ENCODE measurements at places on chromosomes 3 and 15. TPM values are rescaled to one million over a fixed set of nuclear protein-coding genes. Genes with fewer than 3 reads are reported as not detected.

The MNS1 gene
- 2.1 TPM for total RNA-seq

The GRIP2 gene
- under 0.01 TPM for total RNA-seq

The NANOGP8 gene
- total RNA-seq: not detected

GRCh38 chr3:45095916-45096526 is 50.2 kb downstream of the CDCP1 start:
- no peak overlapping the region for H3K4me3 ChIP-seq
- peak; percentile 31 for DNase-seq
- no peak overlapping the region for H3K27ac ChIP-seq
- peaks cover 3% of the 10 kb centered on the region for H3K4me1 ChIP-seq

The SI gene
- total RNA-seq: not detected

The POLR2M gene
- total RNA-seq: 595 TPM

The GMNC gene
- under 0.01 TPM for total RNA-seq

The PIGZ gene
- total RNA-seq: 0.51 TPM

GRCh38 chr15:74312445-74313007 is 54.9 kb downstream of the CYP11A1 start:
- H3K27ac ChIP-seq: no peak overlapping the region
- no peaks in the 10 kb centered on the region for H3K27me3 ChIP-seq
- no peak overlapping the region for H3K4me3 ChIP-seq
- no peaks in the 10 kb centered on the region for H3K36me3 ChIP-seq

- H3K27ac ChIP-seq: peak overlapping the region; percentile 57
- H3K36me3 ChIP-seq: peaks cover 5% of the 10 kb centered on the region
- DNase-seq: peak; percentile 49
Observed at GRCh38 chr3:11367143-11367693, 95.0 kb downstream of the ATG7 start.

The NR1I2 gene
- total RNA-seq: under 0.01 TPM

- DNase-seq: peak; percentile 68
- H3K27ac ChIP-seq: no peak overlapping the region
- no peaks in the 10 kb centered on the region for H3K4me1 ChIP-seq
- H3K4me3 ChIP-seq: no peak overlapping the region
- H3K27me3 ChIP-seq: peaks cover 5% of the 10 kb centered on the region
Observed at GRCh38 chr3:172836390-172836997, 86.0 kb downstream of the ECT2 start.

The EPHA3 gene
- total RNA-seq: 0.99 TPM

DNA sequence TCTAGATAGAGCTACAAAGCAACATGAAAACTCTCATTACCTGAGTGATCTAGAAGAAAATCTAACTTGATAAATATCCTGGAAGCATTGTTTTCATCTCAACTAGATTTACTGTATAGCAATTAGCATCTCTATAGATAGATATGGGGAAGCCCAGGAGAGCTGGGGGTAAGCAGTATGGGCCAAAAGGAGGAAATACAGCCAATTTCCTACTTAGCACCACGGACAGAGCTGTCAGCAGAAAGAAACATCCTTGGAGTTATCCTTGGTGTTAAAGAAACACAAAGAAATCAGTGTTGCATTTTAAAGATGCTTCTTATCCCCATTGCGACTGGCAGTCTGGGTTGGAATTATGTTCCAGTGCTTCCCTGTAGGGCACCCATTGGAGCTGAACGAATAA is 126.2 kb downstream of the TIGIT start:
- no peak overlapping the region for H3K27ac ChIP-seq
- H3K27me3 ChIP-seq: no peaks in the 10 kb centered on the region
- H3K4me1 ChIP-seq: peaks cover 7% of the 10 kb centered on the region

The OIP5 gene
- 2.0 TPM for total RNA-seq

The CIDEC gene
- not detected for total RNA-seq

The PRR20G gene
- total RNA-seq: not detected

The CP gene
- total RNA-seq: not detected

The SMC4 gene
- 38.0 TPM for total RNA-seq

- DNase-seq: no peak
- H3K36me3 ChIP-seq: no peaks in the 10 kb centered on the region
- no peaks in the 10 kb centered on the region for H3K4me1 ChIP-seq
- no peaks in the 10 kb centered on the region for H3K27me3 ChIP-seq
- H3K4me3 ChIP-seq: no peak overlapping the region
Observed at GRCh38 chr3:176587089-176587488, 610.2 kb downstream of the TBL1XR1 start.

GRCh38 chr15:44598892-44599291 is 61.9 kb downstream of the EIF3J start:
- no peak overlapping the region for H3K27ac ChIP-seq
- no peaks in the 10 kb centered on the region for H3K27me3 ChIP-seq
- peaks cover 4% of the 10 kb centered on the region for H3K36me3 ChIP-seq
- no peak overlapping the region for H3K4me3 ChIP-seq
- peak; percentile 90 for DNase-seq
- no peaks in the 10 kb centered on the region for H3K4me1 ChIP-seq

GRCh38 chr15:23857028-23857641 is 170.0 kb upstream of the NDN start:
- peak; percentile 7 for DNase-seq
- no peak overlapping the region for H3K4me3 ChIP-seq
- H3K4me1 ChIP-seq: no peaks in the 10 kb centered on the region
- no peaks in the 10 kb centered on the region for H3K36me3 ChIP-seq
- no peak overlapping the region for H3K27ac ChIP-seq

DNA sequence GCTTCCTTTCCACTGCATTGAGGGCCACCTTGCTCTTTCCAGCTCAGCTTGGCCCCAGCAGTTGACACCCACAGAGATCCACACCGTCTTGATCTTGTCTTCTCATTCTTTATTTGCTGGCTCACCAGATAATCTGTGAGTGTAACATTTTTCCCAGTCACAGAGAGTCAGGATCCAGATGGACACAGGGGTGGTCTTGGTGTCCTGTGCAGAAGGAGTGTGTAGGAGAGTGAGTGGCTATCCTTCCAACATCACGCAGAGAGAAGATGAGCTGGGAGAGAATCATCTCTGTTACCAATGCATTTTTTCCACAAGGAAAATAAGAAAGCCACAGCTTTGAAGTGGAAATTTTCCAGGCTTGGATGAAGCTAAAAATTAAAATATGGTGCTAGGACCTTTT is 100.1 kb downstream of the EPHB1 start:
- no peaks in the 10 kb centered on the region for H3K4me1 ChIP-seq
- DNase-seq: no peak
- H3K27me3 ChIP-seq: no peaks in the 10 kb centered on the region
- H3K4me3 ChIP-seq: no peak overlapping the region

DNA sequence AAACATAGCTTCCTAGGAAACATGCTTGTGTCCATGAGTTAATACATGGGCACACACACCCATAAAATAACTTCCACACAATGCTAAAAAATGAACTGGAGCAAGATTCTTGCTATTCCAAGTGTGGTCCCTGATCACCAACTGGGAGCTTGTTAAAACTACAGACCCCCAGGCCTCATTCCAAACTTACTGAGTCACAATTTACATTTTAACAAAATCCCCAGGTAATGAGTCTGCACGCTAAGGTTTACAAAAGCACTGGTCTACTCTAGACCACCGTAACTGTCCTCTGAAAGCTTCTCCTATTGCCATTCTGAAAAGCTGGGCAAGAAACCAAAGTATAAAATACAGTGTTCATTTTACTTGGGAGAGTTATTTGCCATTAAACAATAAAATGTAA is 45.4 kb downstream of the IGF2BP2 start:
- H3K36me3 ChIP-seq: peaks cover 1% of the 10 kb centered on the region
- H3K4me1 ChIP-seq: peaks cover 9% of the 10 kb centered on the region
- no peaks in the 10 kb centered on the region for H3K27me3 ChIP-seq
- H3K27ac ChIP-seq: no peak overlapping the region
- no peak for DNase-seq

DNA sequence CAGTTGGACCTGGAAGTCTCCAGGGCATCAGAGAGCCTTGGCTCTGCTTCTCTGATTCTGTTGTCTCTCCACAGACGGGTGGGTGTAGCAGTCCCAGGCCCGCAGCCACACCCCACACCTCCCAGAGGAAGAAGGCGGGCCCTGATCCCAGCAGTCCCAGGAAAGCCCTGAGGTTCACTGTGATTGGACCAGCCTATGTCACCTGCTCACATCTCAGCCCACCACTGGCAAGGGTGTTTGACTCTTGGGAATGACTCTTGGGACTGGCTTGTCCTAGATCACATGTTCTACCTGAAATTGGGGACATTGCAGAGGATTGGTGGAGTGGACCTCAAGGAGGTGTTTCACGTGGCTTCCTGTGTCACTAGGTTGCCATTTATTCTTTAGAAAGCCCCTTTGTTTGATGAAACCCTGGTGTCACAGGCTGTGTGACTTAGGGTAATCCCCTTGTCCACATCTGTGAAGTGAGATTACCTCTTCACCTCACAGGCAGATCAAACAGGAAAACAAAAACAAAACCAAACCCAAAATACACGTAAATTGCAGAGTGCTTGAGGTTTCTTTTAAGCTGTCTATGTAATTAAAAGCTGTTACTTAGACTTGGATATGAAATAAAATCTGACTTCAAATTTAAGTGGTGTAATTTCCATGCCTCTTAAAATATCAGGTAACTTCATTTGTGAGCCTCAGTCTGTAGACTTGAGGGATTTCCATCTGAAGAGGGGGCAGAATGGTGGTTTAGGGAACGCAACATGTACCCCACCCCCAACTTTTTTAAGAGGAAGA is 26.7 kb downstream of the FLNB start:
- H3K27ac ChIP-seq: no peak overlapping the region
- no peak overlapping the region for H3K4me3 ChIP-seq
- H3K4me1 ChIP-seq: no peaks in the 10 kb centered on the region

DNA sequence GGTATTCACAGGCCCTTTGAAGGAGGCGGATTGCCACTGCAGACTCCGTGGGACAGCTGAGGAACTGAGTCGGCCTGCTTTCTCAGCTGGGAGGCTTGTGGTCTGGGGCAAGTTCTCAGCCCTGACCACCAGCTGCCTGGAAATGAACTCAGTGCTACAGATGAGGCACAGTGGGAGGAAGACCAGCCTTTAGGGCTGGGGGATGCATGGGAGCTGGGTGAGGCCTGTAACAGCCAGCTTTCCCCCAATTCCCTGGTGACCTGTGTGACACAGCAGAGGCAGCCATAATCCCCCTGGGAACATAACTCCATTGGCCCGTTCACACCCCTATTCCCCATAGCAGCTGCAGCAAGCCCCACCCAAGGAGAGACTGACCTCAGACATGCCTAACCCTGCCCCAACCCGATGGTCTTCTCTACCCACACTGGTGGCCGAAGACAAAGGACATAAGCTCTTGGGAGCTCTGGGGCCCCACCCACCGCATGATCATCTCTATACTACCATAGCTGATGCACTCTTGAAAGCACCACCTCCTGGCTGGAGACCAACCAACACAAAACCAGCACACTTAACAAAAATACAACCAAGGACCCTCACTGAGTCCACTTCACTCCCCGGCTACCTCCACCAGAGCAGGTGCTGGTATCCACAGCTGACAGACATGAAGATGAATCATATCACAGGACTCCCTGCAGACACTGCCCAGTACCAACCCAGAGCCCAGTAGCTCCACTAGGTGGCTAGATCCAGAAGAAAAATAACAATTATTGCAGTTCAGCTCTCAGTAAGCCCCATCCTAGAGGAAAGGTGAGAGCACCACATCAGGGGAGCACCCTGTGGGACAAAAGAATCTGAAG is 24.9 kb downstream of the ZMAT3 start:
- no peaks in the 10 kb centered on the region for H3K4me1 ChIP-seq
- H3K36me3 ChIP-seq: no peaks in the 10 kb centered on the region
- H3K4me3 ChIP-seq: no peak overlapping the region
- H3K27ac ChIP-seq: no peak overlapping the region
- H3K27me3 ChIP-seq: no peaks in the 10 kb centered on the region

DNA sequence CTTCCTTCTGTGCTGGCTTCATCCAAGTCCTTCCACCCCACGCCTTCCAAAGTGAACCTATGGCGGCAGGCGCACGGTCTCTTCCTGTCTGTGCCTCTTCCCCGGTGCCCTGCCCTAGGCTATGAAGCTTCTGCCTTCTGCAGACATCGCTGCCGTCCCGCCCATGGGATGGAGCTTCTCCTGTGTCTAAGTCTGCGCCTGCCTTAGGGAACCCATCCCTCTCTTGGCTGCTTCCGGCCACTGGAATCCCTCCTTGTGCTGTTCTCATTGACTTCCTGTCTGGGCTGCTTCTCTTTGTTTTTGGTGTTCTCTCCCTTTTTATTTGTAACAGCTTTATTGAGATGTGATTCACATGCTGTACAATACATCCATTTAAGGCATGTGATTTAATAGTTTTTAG is 17.2 kb downstream of the CHCHD6 start:
- H3K4me1 ChIP-seq: no peaks in the 10 kb centered on the region
- DNase-seq: no peak
- H3K27ac ChIP-seq: no peak overlapping the region
- no peaks in the 10 kb centered on the region for H3K27me3 ChIP-seq
- no peak overlapping the region for H3K4me3 ChIP-seq

DNA sequence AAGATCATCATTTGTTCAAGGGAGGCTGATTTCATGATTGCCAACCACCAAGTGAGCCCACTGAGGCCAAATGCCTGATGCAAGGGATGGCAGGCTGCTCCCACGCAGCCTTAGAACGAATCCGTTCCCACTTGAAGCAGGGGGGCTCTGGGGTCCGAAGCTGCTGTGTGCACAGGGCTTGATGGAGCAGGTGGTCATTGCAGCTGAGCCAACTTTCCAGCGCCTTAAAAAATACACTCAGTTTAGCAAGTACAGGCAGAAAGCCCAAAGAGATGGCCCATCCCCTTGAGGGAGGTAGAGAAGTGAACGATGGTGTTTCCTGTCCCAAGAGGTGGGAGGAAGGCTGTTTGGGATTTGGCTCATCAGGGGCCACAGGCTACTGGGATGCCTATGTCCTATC is 16.7 kb downstream of the LIMD1 start:
- H3K36me3 ChIP-seq: peaks cover 2% of the 10 kb centered on the region
- no peak for DNase-seq
- H3K27me3 ChIP-seq: no peaks in the 10 kb centered on the region
- no peak overlapping the region for H3K4me3 ChIP-seq

The IL17RD gene
- total RNA-seq: 2.1 TPM

Data from fibroblast of lung (primary cell).